ENCODE measurements at places on chromosomes 3 and 15. TPM values are rescaled to one million over a fixed set of nuclear protein-coding genes. Genes with fewer than 3 reads are reported as not detected.

Gene MASP1
- total RNA-seq: not detected

Gene EXOG
- 13.7 TPM for total RNA-seq

Gene CYP19A1
- 1.5 TPM for total RNA-seq

DNA sequence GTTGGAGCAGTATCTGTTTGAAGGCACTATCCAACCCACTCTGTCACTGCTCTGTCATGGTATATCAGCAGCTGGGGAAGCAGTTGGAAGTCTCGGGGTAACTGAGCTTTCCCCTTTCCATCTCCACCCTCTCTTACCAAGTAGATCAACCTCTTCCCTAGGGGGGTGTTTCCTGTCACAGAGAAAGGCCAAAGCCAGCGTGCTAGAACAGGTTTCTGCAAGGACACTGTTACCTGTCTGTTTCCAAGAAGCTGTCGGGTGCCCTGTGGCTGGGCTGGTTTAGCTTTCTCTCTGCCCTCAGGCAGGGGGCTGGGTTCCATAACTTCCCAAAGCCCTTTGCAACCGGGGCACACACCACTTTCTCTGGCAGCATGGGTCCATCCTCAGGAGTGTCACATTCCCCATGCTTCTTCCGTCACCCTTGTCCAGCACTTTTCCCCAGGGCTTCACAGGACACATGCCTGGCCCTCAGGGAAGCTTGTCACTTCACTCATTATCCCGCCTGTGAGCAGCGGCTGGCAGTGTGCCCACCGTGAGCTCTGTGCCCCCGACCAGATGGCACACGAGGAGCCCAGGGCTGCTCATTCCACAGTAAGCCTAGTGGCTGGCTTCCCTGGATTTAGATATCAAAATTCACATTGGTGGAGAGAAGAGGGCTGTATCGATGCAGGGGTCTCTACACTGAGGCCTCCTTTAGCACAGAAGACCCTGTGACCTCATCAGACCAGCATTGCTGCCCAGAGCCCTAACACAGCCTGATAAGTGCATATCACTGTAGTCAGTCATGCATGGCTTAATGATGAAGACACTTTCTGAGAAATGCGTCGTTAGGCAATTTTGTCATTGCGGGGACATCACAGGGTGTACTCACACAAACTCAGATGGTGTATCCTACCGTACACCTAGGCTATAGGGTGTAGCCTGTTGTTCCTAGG lies 205.8 kb downstream of the SLCO3A1 start:
- no peak overlapping the region for H3K4me3 ChIP-seq
- H3K4me1 ChIP-seq: no peaks in the 10 kb centered on the region
- DNase-seq: no peak
- H3K27me3 ChIP-seq: no peaks in the 10 kb centered on the region
- no peaks in the 10 kb centered on the region for H3K36me3 ChIP-seq

DNA sequence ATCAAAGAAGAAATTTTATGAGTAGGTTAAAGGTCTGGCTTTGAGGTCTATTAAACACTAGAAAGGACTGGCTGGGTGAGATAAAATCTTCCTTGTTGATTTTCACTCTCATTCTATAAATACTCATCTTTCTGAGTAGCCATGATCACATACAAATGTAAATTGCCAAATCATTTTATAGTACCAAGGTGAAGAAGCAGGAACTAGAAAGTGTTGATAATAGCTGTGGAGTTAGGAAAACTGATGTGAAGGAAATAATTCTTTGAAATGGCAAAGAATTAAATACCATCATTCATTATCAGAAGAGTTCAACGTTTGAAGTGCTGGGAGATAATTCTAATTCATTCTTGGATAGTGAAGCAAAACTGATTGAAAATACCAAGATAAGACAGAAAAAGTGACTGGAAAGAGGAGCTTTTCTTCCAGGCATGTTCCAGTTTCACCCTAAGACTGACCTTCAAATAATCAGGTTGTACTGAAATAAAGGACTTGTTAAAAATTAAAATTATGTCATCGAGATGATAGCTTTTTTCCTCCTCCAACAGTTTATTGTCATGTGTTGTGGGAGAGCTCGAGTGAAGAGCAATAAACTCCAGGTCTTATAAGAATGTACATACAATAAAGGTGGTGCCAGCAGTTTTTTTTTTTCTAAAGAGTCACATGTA lies 17.4 kb downstream of the THBS1 start:
- H3K4me3 ChIP-seq: no peak overlapping the region
- DNase-seq: no peak
- peaks cover 17% of the 10 kb centered on the region for H3K27me3 ChIP-seq
- no peak overlapping the region for H3K27ac ChIP-seq

DNA sequence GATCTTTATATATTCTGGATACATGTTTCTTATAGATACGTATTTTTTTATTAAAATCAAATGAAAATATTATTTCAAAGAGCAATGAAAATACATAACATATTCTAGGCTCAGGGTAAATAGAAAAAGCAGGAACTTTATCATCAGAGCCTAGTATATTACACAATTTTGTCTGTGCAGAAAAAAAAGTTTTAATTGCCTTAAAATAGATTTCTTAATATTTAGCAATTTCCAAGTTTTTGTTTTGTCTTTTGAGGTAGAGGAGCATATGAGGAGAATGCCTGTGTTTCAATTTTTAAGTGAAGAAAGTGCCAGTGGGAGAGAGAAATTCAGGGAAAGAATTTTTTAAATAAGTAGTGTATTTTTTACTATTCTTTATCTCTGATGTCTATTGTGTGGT lies 10.5 kb downstream of the CAPN7 start:
- H3K4me1 ChIP-seq: no peaks in the 10 kb centered on the region
- H3K36me3 ChIP-seq: peaks cover 70% of the 10 kb centered on the region
- no peak for DNase-seq
- H3K4me3 ChIP-seq: no peak overlapping the region
- H3K27me3 ChIP-seq: no peaks in the 10 kb centered on the region

Measured in activated T-helper 2 cell treated with anti-CD3 and anti-CD28 coated beads, Interferon-gamma antibody, Interleukin-2, Interleukin-4, amounts not matched to agents 10 μg/mL and 5 μg/mL and 100 μg/mL, durations not matched to agents 14 hours and 24 hours and 36 hours (primary cell).